Neural crest cell (in vitro differentiated cells): ENCODE measurements at places on chromosomes 12 and 14. TPM values are rescaled to one million over a fixed set of nuclear protein-coding genes. Genes with fewer than 3 reads are reported as not detected.
A peak's percentile ranks its signal among the peaks of the same experiment; 100 is the strongest.

DNA sequence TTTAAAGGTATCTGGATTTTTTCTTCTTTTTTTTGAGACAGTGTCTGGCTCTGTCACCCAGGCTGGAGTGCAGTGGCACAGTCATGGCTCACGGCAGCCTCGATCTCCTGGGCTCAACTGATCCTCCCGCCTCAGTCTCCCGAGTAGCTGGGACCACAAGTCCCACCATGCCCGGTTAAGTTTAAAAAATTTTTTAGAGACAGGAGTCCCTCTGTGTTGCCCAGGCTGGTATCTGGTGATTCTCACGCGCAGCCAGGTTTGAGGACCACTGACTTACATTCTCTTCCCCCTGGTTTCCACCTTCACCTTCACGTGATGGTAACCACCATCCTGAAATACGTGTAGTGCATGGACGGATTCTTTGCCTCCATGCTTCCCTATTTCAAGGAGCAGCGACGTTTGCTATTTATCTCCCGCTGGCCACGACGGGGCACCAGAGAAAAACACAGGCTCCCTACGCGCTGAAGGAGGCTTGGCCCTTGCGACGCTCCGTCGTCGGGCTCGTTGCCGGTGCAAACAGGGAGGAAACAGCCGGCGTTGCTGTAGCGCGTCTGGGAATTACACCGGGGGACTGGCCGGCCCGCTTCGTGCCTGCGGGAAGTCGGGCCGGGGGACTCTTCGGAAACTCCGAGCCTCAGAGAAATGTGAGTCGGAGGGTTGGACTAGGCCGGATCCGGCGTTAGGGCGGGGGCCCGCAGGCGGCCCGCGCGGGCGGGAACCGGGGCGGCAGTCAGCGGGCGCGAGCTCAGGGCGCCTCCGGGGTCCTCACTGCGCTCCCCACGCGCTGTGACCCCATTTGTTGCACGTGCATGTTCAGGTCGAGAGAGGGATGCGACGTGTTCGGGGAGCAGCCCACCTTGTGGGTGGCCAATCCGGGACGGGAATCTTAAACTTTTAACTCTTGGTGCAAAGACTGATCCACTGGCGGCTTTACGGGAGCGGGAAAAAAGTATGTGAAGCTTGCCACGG lies at the start of gene TCHP:
Gene TCHP, plus strand, starts transcription at position 492 of the 969 bp plus-strand sequence. CDS start 2,753 bp downstream, outside the sequence.
- peak within 1 kb of the TSS; percentile 93 for H3K27ac ChIP-seq
- H3K4me1 ChIP-seq: peaks cover 20% of the 10 kb centered on the region
- H3K27me3 ChIP-seq: no peaks in the 10 kb centered on the region
- peak within 1 kb of the TSS; percentile 92 for H3K4me3 ChIP-seq
- peaks cover 4% of the 10 kb centered on the region for H3K36me3 ChIP-seq

DNA sequence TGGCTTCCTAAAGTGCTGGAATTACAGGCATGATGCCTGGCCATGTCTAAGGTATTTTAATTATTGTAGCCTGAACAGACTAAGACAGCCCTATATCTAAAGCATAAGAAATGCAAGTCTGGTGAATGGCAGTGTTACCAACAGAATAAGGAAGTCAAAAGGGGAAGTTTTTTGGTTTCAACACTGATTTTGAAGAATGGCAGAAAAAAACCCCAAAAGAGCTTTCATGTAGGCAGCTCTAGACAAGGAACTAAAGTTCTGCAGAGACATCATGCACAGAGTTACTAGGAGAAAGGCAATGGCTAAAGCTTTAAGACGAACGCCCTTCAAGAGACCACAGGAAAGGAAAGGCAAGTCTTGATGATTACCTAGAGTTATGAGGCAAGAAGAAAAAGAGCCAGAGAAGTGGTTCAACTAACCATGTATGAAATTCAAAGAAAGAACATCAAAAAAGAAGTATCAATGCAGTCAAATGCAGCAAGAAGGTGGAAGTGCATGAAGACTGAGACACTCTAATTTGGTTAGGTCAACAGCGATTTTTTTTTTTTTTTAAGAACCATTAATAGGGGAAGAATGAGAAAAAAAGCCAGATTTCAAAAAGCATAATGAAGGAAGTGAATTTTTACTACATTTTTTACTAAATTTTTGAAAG lies 50.8 kb downstream of the RPS6KA5 start:
- no peak overlapping the region for H3K4me3 ChIP-seq
- H3K27me3 ChIP-seq: no peaks in the 10 kb centered on the region
- DNase-seq: no peak

- no peak overlapping the region for H3K27ac ChIP-seq
- no peaks in the 10 kb centered on the region for H3K27me3 ChIP-seq
- H3K36me3 ChIP-seq: peaks cover 10% of the 10 kb centered on the region
- no peaks in the 10 kb centered on the region for H3K4me1 ChIP-seq
- H3K4me3 ChIP-seq: no peak overlapping the region
Observed at GRCh38 chr12:45166056-45166455, 49.8 kb upstream of the ANO6 start.

GRCh38 chr12:21526721-21527345 lies 737 bp downstream of the SPX start:
- peaks cover 63% of the 10 kb centered on the region for H3K27me3 ChIP-seq
- H3K4me1 ChIP-seq: peaks cover 8% of the 10 kb centered on the region
- no peak overlapping the region for H3K27ac ChIP-seq
- peak overlapping the region; percentile 86 for H3K4me3 ChIP-seq
- no peak for DNase-seq

DNA sequence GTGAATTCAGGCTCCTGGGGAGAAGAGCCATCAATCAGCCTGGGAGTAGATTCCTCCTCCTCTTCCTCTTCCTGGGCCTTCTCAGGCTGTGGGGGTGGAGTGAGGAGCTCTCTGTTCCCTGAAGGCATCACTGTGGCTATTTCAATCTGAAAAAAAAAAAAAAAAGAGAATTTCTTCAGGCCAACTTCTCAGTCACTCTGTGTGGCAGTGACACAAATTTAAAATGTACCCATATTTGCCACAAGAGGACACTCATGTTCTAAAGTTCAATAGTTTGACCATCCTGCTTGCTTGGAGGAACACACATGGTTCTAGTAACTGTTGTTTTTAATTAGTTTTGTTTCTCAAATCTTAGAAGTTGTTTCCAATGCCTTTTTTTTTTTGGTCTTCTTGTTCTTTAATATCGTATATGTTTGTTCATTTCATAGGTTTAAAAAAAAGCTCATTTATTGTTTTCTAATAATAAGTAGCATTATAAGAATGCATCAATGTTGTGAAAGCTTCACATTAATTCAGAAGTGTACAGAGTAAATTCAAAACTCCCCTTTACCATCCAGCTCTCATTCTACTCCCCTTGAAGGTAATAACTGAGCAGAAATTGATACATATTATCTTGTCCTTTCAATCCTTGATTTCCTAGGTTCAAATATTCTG lies 23.3 kb upstream of the CCER1 start:
- no peak overlapping the region for H3K27ac ChIP-seq
- no peaks in the 10 kb centered on the region for H3K36me3 ChIP-seq
- H3K4me1 ChIP-seq: peaks cover 12% of the 10 kb centered on the region
- no peak for DNase-seq
- no peaks in the 10 kb centered on the region for H3K27me3 ChIP-seq
- H3K4me3 ChIP-seq: no peak overlapping the region

GRCh38 chr14:101179691-101180211 lies 276.2 kb upstream of the RTL1 start:
- H3K27ac ChIP-seq: no peak overlapping the region
- DNase-seq: no peak
- H3K4me1 ChIP-seq: peaks cover 27% of the 10 kb centered on the region
- no peak overlapping the region for H3K4me3 ChIP-seq

- H3K36me3 ChIP-seq: no peaks in the 10 kb centered on the region
- no peak overlapping the region for H3K27ac ChIP-seq
Observed at GRCh38 chr12:47710278-47710677, 4.4 kb upstream of the RPAP3 start.

GRCh38 chr12:76037130-76038103 lies 5.8 kb upstream of the PHLDA1 start:
- peaks cover under 1% of the 10 kb centered on the region for H3K27me3 ChIP-seq
- peak; percentile 20 for DNase-seq
- H3K4me1 ChIP-seq: peaks cover 49% of the 10 kb centered on the region
- H3K36me3 ChIP-seq: no peaks in the 10 kb centered on the region
- H3K4me3 ChIP-seq: peak overlapping the region; percentile 35

DNA sequence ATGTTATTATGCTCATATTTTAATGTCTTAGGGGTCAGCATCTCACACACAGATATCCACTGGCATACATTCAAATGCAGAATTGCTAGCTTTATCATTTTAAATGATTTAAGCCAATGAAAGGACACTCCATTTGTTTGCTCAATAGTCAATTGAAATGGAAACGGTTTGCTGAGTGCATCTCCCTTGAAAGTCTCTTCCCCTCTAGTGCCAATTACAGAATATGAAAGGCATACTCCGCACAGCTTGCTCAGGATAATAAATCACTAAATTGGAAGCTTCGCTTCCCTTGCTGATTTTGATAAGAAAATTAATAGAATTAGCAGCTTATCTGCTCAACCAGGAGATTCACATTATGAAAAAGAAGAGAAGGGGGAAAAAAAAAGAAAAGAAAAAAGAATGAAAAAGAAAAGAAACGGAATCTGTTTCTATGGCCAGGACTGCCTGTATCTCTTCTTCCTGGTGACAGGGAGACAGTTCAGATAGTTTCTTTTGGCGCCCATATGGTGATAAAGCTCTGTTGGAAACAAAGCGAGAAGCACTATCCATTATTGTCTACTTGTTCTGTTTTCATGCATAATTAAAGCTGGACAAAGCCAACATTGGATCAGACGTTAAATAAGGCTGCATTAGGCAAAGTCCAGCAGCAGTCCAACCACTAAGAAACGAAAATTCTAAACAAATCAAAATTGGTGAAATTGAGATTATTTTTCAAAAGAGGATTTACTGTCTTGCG lies 225.0 kb downstream of the GXYLT1 start:
- H3K4me1 ChIP-seq: peaks cover 42% of the 10 kb centered on the region
- peak overlapping the region; percentile 96 for H3K27ac ChIP-seq
- no peak for DNase-seq
- H3K36me3 ChIP-seq: no peaks in the 10 kb centered on the region
- no peaks in the 10 kb centered on the region for H3K27me3 ChIP-seq

- H3K36me3 ChIP-seq: no peaks in the 10 kb centered on the region
- no peak for DNase-seq
- H3K4me3 ChIP-seq: no peak overlapping the region
- H3K27ac ChIP-seq: peak overlapping the region; percentile 35
- no peaks in the 10 kb centered on the region for H3K4me1 ChIP-seq
Observed at GRCh38 chr12:132300789-132301722, 28.3 kb downstream of the GALNT9 start.

- DNase-seq: no peak
- no peak overlapping the region for H3K27ac ChIP-seq
- H3K36me3 ChIP-seq: peaks cover 6% of the 10 kb centered on the region
- H3K27me3 ChIP-seq: peaks cover 5% of the 10 kb centered on the region
- no peak overlapping the region for H3K4me3 ChIP-seq
- peaks cover 40% of the 10 kb centered on the region for H3K4me1 ChIP-seq
Observed at GRCh38 chr12:121921066-121921465, 2.7 kb downstream of the CFAP251 start.

DNA sequence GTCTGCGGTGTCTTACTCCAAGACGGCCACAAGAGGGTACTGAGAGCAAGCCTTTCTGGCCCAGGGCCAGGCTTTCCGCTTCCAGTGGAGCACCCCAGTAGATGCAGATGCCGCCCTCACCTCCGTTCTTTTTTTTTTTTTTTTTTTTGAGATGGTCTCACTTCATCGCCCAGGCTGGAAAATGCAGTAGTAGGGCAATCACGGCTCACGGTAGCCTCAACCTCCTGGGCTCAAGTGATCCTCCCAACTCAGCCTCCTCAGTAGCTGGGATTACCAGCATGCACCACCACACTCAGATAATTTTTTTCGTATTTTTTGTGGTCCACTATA lies 5.6 kb upstream of the LBHD2 start:
- peaks cover 7% of the 10 kb centered on the region for H3K27me3 ChIP-seq
- no peaks in the 10 kb centered on the region for H3K36me3 ChIP-seq
- no peak overlapping the region for H3K27ac ChIP-seq
- H3K4me1 ChIP-seq: no peaks in the 10 kb centered on the region
- H3K4me3 ChIP-seq: no peak overlapping the region

GRCh38 chr12:90091809-90092208 lies 383.2 kb upstream of the ATP2B1 start:
- H3K36me3 ChIP-seq: no peaks in the 10 kb centered on the region
- peaks cover 34% of the 10 kb centered on the region for H3K4me1 ChIP-seq
- H3K27me3 ChIP-seq: no peaks in the 10 kb centered on the region
- H3K4me3 ChIP-seq: no peak overlapping the region

GRCh38 chr12:67531051-67531450 lies 117.5 kb upstream of the DYRK2 start:
- no peak for DNase-seq
- H3K4me3 ChIP-seq: no peak overlapping the region
- no peaks in the 10 kb centered on the region for H3K27me3 ChIP-seq
- H3K36me3 ChIP-seq: no peaks in the 10 kb centered on the region

DNA sequence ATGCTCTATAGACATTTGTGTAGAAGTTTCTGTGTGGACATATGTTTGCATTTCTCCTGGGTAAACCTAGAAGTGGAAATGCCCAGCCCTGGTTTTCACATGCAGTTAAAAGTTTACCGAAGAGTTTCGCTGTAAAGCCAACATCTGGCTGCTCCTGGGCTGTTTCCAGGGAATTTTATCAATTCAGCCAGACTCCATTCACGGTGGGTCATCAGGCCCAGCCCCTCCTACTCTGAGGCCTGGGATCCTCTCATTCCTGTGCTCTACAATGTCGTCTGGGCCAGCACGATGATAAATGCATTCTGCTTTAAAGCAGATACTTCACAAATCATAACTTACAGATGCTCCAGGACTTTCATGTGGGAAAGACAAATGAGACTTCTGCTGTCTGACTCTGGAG lies 7.1 kb downstream of the NUAK1 start:
- H3K4me1 ChIP-seq: peaks cover 90% of the 10 kb centered on the region
- no peak overlapping the region for H3K27ac ChIP-seq
- H3K4me3 ChIP-seq: peak overlapping the region; percentile 48
- H3K27me3 ChIP-seq: peaks cover 2% of the 10 kb centered on the region

Gene FSCB
- total RNA-seq: not detected in 2 replicates

Gene ANO2
- 1.9 and 2.0 TPM in 2 replicates for total RNA-seq

Gene SIX6
- total RNA-seq: not detected in 2 replicates

Gene KRT83
- not detected in 2 replicates for total RNA-seq

Gene KLRC2
- total RNA-seq: not detected in 2 replicates

Gene HCAR1
- not detected in 2 replicates for total RNA-seq

Gene ZNF385A
- 20.3 and 20.8 TPM in 2 replicates for total RNA-seq

Gene ERP27
- total RNA-seq: not detected in 2 replicates

Gene TMX1
- total RNA-seq: 58.6 and 61.9 TPM in 2 replicates

Gene AMDHD1
- 0.18 and 0.30 TPM in 2 replicates for total RNA-seq

Gene HSPA2
- total RNA-seq: 2.6 and 2.7 TPM in 2 replicates

Gene KRT72
- not detected in 2 replicates for total RNA-seq
